ENCODE measurements at places on chromosomes 1 and 21.

DNA sequence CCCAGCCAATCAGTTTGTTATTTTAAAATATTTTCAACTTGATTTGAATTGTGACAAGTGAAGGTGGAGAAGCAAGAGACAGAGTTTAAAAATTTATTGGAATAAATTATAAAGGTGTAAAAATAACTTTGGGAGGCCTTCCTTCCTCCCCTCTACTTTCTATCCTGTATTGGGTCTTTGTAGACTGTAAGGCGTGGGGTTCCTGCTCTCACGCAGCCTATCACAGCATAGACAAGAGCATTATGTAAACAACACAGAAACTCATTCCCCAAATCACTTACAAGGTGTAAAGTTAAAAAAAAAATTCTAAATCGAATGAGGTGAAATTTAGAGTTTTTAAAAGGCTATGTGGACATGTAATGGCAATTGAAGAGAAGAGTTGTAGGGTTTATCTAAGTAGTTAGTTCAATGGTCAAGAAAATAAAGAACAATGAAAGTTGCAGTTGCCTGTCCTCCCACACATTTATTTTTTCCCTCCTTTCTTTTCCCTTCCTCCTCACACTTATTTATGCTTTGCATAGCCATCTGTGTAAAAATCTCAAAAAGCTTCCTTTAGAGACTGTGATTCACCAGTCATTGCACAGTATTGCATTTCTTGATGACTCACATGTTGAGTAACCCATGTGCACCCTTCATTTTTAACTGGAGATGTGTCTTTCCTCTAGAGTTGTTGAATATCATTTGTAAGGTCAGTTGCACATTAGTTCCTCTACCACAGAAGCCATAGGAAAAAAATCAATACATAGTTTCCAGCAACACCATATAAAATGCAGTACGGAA lies 242.2 kb downstream of the PTPRC start:
- peak; percentile 19 for DNase-seq

DNA sequence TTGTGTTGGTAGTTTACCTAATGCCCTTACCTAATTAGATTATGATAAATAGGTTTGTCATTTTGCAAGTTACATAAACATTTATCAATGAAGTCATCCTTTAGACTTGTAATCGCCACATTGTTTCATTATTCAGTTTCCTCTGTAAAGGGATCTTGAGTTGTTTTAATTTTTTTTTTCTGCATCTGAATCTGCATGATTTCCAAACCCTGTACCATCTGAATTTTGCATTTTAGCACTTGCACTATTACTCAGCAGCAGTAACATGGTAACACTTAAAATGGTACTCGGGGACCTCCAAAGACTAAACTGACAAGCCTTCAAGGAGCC lies 12.4 kb downstream of the TARDBP start:
- no peak for DNase-seq

- DNase-seq: no peak
Measured at GRCh38 chr1:211577277-211577818, 1.6 kb downstream of the SLC30A1 start.

- no peak for DNase-seq
Measured at GRCh38 chr1:161121834-161122233, 3.9 kb downstream of the NIT1 start.

GRCh38 chr1:152003846-152004442 lies 10.3 kb upstream of the S100A10 start:
- DNase-seq: no peak

Measured in CD4-positive, alpha-beta T cell treated with Interleukin-4 for 4 hours (primary cell).